ENCODE measurements at places on chromosomes 6 and 20.

DNA sequence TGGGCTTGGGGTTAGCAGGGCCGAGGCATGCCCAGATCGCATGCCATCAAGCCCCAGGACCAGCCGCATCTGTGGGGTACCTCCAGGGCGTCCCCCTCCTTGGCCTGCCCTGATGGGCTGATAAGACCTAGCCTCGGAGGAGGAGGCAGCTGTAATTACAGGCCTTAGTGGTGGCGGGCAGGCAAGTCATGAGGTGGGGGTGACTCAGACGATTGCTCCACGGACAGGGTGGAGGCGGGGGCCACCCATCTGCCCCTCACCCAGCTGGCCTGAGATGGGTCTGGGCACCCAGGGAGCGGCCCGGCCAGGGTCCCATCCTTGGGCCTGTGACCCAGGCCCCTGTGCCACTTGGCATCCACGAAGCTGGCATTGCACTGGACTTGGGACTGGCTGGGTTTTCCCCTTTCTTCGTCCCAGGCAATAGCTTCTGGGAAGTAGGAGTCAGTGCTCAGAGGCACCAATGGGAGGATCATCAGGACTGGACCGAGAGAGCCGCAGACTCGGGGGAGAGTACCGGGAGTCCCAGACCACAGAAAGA lies 57.5 kb downstream of the CEBPB start:
- DNase-seq: no peak

- no peak for DNase-seq
Observed at GRCh38 chr6:62669831-62670230, 383.8 kb upstream of the KHDRBS2 start.

DNA sequence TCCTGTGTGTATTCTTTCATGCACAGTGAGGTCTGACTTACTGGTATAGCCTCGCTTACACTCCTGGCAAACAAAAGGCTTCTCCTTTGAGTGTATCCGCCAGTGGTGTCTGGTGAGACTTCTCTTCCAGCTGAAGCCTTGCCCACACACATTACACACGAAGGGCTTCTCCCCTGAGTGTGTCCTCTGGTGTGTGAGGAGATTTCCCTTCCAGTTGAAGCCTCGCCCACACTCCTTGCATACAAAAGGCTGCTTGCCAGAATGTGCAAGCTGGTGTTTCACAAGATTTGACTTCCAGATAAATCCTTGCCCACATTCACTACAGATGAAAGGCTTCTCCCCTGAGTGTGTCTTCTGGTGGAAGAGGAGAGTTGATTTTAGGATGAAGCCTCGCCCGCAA lies 21.5 kb downstream of the ZNF337 start:
- DNase-seq: no peak

GRCh38 chr20:34561661-34562060 lies 3.1 kb downstream of the MAP1LC3A start:
- no peak for DNase-seq

- DNase-seq: no peak
Observed at GRCh38 chr6:101534821-101535220, 141.3 kb downstream of the GRIK2 start.

DNA sequence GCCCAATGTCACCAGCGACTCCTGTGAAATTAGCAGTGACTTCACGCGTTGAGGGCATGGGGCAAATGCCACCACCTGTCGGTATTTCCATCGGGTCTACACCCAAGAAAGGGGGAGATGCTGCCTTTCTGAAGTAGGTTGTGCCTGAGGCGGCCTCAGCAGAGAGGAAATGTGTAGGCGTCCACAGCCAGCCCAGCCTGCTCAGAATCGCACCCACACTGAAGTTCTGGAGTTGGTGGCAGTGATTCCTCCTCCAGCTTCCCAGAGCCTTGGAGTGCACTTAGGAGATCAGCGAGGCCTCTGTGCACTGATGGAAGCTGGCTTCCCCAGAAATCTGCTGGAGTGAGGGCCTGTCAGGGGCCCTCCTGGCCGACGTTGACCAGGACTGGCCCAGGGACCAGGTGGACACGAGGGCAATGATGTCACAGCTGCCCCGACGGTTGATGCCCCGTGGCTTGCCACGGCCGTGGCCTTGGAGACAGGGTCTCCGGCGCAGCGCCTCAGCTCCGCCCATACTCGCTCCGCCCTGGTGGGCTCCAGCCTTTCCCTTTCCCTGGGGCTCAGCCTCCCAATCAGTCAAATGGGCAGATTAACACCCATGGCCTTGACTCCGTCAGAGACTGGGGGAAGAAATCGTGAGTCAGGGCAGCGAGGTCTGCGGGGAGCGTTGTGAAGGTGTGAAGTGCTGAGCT lies 484.8 kb downstream of the PREX1 start:
- no peak for DNase-seq

- no peak for DNase-seq
Observed at GRCh38 chr20:11130554-11131166, 456.9 kb upstream of the JAG1 start.

GRCh38 chr20:50690650-50691572 lies at the start of gene RIPOR3:
Gene RIPOR3 (minus strand): TSS chr20:50691542. CDS start chr20:50691128, 414 bp downstream.
- no peak for DNase-seq

DNA sequence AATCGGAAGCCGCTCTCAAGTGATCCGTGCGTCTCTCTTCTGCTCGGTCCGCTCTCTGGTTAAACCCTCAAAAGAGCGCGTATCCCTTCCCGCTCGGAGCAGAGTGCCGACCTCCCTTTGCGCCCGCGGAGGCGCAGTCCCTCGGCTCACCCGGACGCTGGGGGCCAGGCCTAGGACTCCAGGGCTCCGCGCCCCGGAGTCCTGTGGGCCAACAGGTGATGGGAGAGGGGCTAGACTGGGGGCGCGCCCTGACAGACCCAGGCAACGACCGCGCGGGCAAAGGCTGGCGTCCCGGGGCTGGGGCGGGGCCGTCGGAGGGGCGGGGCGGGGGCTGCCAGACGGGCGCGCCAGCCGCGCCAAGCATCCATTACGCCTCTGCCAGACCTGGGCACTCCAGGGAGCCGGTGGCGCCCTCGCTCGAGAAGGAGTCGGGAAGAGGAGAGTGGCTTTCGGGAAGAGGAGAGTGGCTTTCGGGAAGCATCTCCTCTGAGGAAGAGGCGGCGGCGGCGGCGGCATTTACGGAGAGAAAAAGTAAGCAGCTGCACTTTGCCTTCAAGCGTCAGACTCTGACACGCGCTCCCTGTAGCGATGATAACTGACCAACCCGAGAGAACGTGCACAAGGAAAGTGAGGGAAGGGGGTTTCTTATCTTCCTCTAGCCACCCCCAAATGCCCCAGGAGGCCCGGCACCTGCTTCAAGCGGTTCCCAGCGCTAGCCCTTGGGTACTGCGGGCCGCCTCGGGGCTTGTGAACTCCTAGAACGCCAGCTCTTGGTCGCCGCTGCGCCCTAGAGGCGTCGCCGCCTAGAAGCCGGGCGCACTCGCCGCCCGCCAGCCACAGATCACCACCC lies 2.6 kb downstream of the EPHA7 start:
- DNase-seq: no peak

Data from HS-27A (cell line).